Progenitor cell of endocrine pancreas (in vitro differentiated cells): ENCODE measurements at places on chromosomes 12 and 14.
A peak's percentile ranks its signal among the peaks of the same experiment; 100 is the strongest.

DNA sequence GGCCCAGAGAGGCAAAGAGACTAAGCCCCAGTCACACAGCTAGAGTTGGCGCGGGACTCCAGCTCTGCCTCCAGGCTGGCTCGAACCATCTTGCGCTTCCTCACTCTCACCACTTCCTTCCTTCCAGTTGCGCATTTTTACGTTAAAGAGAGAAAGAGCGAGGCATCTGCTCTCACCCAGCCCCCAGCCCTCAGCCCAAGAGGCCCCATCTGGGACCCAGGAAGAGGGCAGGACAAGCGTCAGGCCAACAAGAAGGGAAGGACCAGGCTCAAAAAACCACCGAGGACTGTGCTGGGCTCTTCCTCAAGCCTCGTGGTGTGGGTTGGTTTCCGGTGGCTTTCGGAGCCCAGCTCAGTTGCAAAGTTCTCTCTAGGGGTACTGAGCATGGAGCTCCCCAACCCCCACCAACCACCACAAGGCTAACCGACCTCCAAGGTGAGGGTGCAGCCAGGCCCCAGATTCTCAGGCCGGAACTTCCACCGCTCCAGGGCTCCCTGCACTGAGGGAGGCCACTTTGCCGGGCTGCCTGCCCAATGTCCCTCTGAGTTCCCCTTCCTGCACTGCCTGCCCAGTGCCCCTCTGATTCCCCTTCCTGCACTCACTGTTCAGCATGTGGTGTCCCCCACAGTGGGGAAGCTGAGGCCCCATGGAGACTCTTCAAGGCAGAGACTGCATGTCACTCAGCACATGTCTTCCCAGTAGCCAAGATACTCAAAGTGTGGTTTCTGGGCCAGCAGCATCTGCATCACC lies 35.9 kb downstream of the TESC start:
- no peak for DNase-seq

DNA sequence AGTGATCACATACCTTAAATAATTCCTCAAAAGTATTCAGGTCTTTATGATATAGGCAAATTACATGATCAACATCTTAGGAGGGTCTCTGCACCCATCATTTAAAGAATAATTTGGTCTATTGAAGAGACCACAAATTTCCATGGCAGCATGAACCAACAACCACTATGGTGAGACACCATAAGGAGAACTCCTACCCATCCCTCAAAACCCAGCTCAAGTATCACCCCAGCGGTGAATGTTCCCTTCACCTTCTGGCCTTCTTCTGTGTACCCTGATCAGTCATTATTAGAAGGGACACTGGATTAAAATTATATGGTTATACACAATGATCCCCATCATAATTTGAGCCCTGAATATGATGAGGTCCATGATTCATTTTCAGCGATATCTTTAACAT lies 81.5 kb downstream of the DICER1 start:
- no peak for DNase-seq

DNA sequence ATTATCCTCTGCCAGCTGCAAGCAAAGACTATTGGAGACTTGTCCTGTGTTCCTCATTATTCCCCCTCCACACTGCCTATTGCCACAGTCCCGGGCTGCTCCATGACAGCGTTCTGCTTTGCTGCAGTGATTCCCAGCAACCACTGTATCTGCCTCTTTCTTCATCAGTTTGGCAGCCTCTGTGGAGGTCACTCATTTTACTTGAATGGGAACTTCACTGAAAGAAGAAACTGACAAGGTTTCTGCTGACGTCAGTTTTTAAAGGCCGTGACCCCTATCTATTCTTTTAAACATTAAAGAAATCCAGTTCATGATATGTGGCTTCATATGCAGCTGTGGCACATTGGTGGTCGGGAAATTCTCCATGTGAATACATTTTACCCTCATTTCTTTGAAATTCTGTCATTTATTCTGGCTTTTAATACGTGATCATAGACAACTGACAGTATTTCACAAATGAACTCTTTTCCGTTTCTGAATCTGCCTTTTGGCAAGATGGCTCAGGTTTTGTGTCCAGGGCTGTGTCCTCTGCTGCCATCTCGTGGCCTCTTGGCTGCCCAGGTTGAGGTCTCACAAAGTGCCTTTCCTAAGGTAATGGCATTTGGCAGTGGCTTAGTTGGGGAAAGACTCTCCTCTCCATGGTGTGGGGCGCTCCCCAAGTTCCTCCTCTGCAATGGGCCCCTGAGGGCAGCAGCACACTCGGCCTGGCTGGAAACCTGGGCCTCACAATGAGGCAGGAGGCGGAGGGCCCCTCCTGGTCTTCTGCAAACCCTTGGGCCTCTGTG lies 5.8 kb downstream of the TMEM253 start:
- DNase-seq, result peak; percentile 56

- DNase-seq, result no peak
These were observed 28.8 kb downstream of the P2RX4 start for GRCh38 chr12:121238604-121239350.

GRCh38 chr12:107027636-107028053 lies 40.7 kb upstream of the MTERF2 start:
- no peak for DNase-seq
